ENCODE measurements at places on chromosomes 7 and 10.

DNA sequence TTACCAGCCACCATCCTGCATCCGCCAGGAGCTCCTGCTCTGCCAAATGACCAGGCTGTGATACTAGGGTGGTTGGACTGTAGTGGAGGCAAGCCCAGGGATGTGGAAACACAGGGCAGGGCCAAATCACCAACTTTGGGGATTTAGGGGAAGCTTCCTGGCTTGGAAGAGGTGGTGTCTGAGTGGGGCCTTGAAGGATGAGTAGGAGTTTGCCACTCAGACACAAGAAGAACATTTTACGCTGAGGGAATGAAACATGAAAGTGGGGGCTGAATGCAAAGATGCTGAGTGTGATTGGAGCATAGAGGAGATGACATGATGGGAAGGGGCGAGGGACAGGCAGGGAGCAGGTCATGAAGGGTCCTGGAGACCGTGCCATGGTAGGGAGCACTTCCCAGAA, 329.5 kb downstream of the RPS24 start:
- no peak for DNase-seq

GRCh38 chr10:53899463-53900160, 901.4 kb downstream of the PCDH15 start:
- no peak for DNase-seq

- peak; percentile 31 for DNase-seq
Observed at GRCh38 chr10:128859738-128860386, 607.2 kb upstream of the MGMT start.

- DNase-seq = no peak
Observed at GRCh38 chr7:52150952-52151351, 834.3 kb upstream of the COBL start.

DNA sequence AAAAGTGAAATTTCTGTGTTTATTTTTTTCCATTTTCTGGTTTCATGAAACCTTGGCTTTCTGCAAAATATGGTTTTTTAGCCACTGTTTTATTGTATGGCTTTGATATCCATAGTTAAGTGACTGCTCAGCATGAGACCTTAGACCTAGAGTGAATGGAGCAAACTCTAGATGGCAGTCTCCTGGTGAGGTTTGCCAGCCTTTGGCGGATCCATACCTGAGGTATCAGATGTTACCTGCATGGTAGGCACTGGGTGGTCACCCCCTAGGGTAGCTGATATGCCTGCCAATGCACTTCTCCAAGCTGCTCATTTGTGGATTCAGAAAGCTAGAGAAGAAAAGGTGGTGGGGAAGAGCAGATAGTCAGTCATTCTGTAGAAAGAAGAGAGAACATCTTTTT, 17.4 kb upstream of the FZD8 start:
- no peak for DNase-seq

- no peak for DNase-seq
Observed at GRCh38 chr7:120793213-120793936, 64.6 kb downstream of the TSPAN12 start.

DNA sequence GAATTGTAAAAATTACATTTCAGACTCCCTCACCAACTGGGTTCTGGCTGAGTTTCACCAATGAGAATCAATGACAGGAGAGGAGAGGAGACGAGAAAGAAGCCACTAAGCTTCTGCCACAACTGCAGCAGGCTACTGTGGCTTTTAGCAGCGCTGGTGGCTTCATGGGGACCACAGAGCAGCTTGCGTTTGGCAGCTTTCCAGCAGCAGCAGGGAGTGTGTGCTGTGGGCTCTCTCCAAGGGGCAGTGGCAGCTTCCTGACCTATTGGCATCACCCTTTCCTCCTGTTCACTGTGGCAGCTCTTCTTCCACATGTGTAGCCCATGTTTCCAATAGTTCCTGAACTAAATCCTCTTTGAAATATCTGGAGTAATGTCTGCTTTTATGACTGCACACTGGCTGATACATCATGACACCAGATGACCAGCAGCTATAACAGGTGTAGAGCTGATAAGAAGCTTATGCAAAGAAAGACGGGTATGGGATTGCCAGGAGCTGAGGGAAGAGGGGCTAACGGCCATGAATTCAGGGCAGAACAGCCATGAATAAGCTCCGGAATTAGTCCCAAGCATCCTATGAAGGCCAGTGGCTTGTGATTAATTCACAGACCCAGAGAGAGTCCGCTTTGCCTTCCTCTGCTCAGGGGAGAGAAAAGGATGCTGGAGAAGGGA, 46.8 kb downstream of the KCNH2 start:
- DNase-seq = no peak

DNA sequence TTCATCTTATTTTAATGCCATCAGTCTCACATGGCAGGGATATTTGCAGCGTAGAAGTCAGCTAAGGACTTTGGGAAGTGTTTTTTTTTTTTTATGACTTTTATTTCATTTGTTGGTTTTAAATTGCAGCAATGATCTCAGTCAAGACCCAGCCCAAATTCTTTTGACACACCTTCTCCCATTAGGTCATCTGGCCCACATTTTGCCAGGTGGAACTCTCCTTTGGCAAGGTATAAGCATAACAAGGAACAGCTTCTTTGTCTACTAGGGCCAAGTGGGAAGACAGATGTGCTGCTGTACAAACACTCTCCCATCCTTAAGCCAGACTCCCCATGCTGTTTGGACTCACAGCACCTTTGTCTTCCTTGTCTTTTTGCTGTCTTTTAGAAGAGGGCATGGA, 41.8 kb downstream of the PLEKHA8 start:
- DNase-seq = no peak

DNA sequence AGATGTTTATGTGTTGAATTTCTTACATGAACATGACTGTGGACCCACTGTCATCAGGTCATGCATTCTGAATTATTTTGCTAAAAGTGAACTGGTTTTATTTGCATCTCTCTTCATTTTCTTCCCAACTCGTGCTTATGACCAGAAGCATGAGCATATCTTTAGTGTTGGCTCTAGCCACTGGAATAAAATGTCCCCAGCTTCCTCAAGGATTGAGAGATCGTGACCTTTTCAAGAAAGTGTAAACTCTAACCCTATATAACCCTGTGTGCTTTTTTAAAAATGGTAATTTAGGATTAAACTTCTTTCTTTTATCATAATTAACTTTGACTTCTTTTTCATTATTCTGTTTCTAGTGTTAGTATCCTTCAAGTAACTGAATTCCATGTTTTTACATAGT, 55.5 kb downstream of the VTI1A start:
- no peak for DNase-seq

DNA sequence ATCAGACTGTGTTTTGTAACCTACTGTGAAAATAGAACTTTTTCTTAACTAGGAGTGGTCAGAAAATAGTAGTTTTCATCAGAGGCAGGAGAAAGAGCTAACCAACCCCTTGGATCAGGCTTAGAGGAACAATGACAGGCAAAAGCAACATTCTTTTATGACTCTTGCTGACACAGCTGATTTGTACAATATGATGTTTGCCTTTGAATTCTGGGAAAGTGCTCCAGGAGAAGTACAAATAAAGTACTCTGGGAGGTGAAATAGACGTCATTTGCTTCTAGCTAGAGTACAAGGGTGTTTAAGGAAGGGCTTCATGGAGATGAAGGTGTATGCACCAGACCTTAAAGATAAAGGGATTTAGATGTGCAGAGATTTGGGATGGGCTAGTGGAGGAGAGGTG, 75.1 kb upstream of the KIAA1217 start:
- DNase-seq = no peak

DNA sequence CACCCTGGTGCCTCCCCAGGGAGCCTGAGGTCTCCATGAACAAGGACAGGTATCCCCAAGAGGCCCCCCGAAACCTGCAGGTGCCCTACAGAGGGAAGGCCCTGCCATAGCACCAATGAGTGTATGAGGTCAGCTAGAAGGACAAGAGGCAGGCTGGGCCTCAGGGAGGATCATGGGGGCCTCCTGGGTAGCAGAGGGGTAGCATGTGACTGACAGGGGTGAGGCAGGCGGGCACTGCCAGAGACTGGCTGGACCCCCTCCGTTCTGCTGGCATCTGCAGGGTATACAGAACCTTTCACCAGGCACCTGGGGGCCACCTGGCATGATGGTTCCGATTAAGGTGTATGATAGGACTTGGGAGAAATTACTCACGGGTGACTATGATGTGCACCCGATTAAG, 79.2 kb upstream of the KCTD7 start:
- DNase-seq = no peak

DNA sequence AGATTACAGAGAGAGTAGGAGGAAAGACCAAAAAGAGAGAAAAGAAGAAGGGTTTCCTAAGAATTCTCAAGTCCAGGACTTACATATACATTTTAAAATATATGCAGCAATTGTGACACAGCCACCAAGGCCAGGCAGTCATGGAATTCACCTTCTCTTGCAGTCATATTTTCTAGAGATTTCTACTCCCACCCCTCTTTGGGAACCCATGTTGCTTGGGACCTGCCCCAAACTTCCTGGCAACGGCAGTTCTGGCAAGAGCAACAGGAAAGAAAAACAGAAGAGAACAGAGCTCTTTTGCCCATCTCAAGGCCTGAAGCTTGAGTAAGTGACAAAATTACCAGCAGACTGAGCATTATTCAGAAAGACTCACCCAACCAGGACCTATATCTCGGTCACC, 128.3 kb upstream of the ASAH2 start:
- DNase-seq = no peak

DNA sequence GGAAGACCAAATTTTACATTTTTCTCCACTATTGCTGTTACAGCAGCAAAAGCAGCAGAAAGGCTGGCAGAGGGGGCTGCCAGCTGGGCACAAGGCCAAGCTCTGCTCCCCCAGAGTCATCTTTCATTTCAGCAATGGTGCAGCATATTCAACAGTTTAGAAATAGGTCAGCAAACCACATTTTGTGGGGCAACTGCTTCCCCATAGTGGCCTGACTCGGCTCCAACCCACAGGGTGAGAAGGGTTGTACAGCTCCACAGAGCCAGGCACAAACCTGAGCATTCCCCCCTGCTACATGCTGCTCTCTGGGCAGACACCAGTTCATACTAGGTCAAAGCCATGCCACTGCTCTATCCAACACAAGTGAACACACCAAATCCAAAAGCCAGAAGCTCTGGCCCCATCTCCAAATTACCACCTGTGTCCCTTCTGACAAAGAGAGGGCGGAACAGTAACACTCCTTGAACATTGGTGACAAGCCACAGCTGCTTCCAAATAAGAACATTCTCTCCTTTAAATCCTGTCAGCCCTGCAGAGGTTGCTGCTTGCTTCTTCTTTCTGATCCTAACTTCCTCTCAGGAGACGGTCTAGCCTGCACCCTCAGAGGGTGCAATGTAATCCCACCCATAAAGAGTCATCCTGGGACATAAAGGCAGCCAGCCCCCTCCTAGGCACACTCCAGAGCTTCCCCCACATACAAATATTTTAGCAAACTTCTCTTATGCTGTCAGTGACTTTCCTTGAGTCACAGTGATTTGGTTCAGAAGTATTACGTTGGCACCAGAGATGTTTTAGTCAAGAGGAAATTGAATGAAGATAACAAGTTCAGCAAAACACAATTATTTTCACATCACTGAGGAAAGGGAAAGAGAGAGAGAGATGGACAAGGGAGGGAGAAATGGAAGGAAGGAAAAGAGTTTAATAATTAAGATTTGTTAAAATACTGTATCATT, 39.0 kb upstream of the SLIT1 start:
- DNase-seq = no peak

DNA sequence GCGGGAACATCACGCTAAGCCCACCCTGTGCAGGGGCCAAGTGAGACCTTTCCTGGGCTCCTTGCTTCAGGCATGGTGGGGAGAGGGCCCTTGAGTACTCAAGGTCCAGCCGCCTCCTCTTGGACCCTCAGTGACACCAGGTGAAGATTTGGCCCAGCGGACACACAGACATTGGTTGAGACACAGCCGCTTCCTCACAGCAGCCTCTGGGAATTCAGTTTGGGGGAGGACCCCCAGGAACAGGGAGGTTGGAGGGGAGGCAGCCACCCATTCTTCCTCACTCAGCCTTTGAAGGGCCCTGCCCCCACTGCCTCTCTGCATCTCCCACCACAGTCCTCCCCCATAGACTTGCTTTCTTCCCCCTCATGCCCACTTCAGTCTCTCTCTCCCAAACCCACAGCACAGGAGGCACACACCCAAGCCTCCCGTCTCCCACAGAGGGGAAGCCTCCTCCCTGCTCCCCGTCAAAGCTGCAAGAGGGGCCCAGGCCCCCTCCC, 31.9 kb downstream of the ANXA8 start:
- DNase-seq = peak; percentile 46

All from coronary artery (tissue), 2 donors.